ENCODE measurements at places on chromosomes 1 and 21. TPM values are rescaled to one million over a fixed set of nuclear protein-coding genes. Genes with fewer than 3 reads are reported as not detected.

The SLFNL1 gene
- 0.23 TPM for total RNA-seq

The RAB42 gene
- total RNA-seq, result 0.45 TPM

DNA sequence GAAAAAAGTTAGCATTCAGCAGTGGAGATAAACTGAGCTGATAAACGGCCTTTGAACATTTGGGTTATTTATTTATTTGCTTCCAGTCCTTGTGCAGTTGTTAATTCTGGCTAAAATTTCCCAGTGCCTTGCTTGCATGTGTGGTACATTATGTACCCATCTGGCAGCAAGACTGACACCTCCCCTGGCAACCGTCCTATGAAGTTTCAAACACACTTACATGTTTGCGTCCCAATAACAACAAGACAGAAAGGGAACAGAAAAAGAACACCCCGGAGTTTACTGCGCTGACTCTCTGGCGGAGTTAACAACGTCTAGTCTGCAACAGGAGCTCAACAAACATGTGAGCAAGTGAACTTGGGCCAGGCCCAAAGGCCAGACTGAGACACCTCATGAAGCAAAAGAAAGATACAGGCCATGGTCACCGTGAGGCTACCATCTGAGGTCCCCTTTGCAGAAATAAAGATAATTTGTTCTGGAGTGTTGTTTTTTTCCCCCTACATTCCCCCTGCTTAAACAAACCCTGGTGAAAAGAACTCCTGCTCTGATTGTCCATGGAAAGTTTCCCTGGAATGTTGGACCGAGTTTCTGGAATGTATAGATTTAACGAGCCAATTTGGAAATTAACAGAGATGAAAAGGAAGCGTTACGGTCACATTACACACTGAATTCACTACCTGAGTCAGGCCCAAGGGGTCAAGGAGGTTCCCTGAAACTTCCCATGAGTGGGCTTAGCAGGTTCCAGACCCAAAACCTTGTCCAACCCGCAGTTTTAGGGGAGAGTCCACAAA, 33.4 kb downstream of the TRABD2B start:
- no peaks in the 10 kb centered on the region for H3K4me1 ChIP-seq
- H3K4me3 ChIP-seq, result no peak overlapping the region
- H3K36me3 ChIP-seq, result no peaks in the 10 kb centered on the region
- DNase-seq, result no peak

GRCh38 chr1:118483245-118484006, 298.4 kb upstream of the SPAG17 start:
- no peak overlapping the region for H3K27ac ChIP-seq
- H3K4me1 ChIP-seq, result no peaks in the 10 kb centered on the region
- H3K36me3 ChIP-seq, result no peaks in the 10 kb centered on the region
- no peaks in the 10 kb centered on the region for H3K27me3 ChIP-seq
- DNase-seq, result no peak

Measured in heart right ventricle (tissue), 16 donors.